ENCODE measurements at places on chromosomes 3 and 15. TPM values are rescaled to one million over a fixed set of nuclear protein-coding genes. Genes with fewer than 3 reads are reported as not detected.

Gene WDR5B
- 2.4 TPM for total RNA-seq

Gene CLRN1
- not detected for total RNA-seq

Gene SLC6A6
- total RNA-seq: 18.1 TPM

Gene ERICH6
- total RNA-seq: not detected

Gene C2CD4A
- total RNA-seq: not detected

Gene USF3
- 6.5 TPM for total RNA-seq

Gene SLC22A13
- not detected for total RNA-seq

Gene APOD
- 9.9 TPM for total RNA-seq

Gene SPG11
- 28.0 TPM for total RNA-seq
